ENCODE measurements at places on chromosomes 4 and X.

DNA sequence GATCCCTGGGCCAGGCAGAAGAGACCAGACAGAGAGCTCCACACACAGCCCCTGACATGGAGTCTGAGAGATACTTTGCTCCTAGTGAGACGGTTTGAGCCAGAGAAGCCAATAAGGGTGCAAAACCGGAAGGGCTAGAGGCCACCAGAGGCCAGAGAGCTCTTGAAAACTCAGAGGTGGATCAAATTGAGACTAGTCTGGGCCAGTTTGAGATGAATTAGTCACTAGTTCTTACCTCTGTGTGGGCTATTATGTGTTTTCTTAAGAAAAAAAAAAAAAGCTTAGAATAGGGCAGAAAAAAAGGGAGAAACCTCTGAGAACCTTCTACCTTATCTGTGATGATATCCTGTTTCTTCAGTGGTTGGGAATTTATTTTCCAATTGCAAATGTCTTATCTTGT is 110.4 kb upstream of the EDNRA start:
- DNase-seq: no peak

DNA sequence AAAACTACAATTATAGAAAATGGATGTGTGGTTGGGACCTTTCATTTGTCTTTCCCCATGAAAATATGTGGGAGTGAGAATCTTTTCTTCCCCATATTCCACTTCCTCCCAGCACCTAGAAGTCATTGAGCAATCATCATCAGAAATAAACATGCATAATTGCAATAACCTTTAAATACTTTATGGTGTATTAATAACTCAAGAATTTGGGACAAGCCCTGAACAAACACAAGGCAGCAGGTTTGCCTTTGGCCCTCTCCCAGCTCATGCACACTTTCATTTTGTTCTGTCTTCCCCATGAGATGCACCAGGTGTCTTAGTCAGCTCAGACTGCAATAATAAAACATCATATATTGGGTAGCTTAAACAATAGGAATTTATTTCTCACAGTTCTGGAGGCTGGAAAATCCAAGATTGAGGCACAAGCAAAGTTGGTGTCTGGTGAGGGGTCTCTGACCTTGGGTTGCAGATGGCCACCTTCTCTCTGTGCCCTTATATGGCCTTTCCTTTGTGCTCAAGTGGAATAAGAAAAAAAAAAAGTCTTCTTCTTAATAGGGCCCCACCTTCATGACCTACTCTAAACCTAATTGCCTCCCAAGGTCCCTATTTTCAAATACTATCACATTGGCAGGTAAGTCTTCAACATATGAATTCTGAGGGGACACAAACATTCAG is 34.7 kb upstream of the TMEM184C start:
- DNase-seq: no peak

GRCh38 chr4:144663834-144664475 is 18.0 kb downstream of the HHIP start:
- DNase-seq: no peak

DNA sequence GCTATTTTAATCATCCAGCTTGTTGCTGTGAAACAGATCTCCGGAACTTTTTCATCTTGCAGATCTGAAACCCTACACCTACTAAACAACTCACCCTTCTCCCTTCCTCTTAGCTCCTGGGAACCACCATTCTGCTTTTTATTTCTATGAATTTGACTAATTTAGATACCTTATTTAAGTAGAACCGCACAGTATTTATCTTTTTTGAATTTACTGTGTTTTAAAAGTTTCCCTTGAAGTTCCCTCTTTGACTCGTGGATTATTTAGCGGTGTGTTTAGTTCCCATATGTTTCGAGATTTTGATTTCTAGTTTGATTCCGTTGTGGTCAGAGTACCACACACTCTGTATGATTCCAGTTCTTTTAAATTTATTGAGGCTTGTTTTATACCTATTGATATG is 44.6 kb downstream of the EIF2S3 start:
- DNase-seq: no peak

DNA sequence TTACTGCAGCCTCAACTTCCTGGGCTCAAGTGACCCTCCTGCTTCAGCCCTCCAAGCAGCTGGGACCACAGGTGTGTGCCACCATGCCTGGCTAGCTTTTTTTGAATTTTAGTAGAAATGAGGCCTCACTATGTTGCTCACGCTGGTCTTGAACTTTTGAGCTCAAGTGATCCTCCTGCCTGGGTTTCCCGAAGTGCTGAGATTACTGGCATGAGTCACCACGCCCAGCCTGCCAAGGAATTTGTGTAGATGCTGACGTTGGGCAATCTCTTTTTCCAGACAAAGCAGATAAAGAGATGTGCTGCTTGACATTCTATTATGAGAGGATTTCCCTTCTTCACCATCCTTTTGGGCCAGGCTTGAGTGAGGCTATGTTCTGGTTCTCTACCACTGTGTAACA is 254.5 kb upstream of the RPS6KA3 start:
- no peak for DNase-seq

- DNase-seq: no peak
These were observed 63.2 kb upstream of the UGT2B7 start for GRCh38 chr4:69032847-69033638.

DNA sequence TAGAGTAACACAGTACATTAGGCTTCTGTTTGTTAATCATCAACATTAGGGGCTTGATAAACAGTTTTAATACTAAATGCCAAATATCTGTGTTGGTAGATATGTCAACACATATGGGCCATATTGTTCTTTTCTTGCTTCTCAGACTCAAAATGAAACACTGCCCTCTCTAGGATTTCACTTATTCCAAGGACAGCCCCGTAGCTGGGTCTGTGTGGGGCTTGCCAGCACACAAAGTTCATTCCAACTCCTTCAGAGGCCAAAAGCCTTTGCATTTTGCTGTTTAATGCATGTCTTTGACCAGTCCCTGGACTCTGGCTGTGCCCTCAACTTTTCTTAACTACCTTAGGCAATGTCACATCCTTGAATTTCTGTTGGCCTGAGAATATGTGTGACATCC is 102.0 kb upstream of the ZNF827 start:
- no peak for DNase-seq

DNA sequence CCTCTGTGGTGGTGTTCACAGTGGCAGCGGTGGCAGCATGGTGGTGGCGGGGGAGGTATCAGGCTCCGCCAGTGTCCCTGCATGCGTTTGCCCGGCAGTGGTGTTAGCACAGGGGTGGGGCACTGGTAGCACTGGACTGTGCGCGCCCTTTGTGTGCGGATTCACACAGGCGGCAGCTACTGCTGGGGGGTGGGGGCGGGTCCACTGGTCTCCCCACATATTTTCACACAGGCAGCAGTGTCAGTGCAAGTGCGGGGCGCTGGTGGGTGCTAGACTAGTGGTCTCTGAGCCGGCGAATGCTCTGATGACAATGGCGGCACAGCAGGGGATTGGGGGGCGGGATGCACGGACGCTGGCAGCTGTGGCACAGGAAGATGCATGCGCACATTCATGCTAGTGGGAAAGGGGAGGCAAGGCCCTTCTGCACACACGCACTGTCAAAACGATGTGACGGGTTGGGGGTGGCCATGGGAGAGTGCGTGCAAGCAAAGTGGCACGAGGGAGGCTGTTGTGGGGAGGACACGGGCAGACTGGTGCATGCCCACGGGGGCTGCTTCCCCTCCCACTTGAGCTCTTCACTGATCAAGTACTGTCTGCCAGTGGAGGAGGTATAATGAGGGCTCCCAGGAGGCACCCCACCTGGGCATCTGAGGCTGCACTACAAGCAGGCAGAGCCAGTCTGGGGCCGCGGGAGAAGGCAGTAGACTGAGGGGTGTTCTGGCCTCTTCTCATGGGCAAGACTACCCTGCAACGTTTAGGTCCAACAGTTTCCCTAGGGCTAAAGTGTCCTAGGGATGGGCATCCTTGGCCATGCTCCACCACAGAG is 53.0 kb downstream of the POF1B start:
- DNase-seq: no peak

- DNase-seq: no peak
These were observed 23.8 kb downstream of the CDKL5 start for GRCh38 chrX:18449236-18449635.
